NCI-H1092 (cell line): ENCODE measurements at places on chromosomes 1 and 21.

GRCh38 chr1:9366298-9366697 lies 73.6 kb downstream of the SPSB1 start:
- no peak for DNase-seq

DNA sequence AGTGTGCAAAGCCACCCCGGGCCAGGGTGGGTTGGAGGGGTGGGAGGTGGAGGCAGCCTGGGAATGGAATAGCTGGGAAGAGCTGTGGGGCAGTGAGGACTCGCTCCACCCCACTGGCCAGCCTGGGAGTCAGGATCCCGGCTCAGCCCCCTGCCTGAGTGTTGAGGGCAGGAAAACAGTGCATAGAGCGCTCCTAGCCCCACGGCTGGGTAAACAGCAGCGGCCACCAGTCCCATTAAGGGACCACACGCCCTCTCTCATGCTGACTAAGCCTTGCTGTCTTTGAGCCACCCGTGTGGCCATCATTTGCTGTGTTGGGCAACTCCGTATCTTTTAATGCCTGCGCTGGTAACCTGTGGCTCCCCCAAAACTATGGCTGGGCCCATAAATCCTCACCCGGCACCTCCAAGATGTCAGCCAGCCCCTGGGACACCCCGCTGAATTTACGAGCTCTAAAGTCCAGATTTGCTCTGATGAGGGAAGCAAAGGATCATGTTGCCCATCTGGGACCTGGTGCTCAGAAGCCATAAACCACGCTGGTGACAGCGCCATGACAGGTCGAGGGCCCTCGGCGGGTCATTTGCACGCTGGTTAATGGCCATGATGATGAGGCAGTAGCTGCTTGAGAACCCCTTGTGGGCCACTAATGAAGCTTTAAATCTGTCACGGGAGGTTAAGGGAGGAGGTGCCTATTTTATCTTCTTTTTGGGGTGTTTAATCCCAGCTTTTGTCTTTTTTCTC lies 34.9 kb downstream of the SYF2 start:
- DNase-seq: peak; percentile 79

DNA sequence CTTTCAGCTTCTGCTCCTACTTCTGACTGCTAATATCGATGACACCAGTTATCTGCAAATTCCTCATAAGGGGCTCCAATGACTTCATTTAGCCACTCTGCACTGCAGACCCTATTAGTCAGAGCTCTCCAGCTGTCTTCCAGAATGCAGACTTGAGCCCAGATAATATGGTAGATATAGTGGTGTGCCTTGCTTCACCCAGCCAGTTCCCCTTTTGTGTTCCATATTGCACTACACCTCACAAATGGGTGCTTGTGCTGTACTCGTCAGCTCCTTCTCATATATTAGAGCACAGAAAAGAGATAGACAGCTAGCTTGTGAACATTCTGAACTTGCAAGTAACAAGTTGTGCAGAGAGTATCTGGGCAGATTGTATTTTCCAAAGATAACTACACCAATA lies 23.7 kb upstream of the COG2 start:
- no peak for DNase-seq

- no peak for DNase-seq
Observed at GRCh38 chr1:39474810-39475209, 16.6 kb upstream of the BMP8A start.

DNA sequence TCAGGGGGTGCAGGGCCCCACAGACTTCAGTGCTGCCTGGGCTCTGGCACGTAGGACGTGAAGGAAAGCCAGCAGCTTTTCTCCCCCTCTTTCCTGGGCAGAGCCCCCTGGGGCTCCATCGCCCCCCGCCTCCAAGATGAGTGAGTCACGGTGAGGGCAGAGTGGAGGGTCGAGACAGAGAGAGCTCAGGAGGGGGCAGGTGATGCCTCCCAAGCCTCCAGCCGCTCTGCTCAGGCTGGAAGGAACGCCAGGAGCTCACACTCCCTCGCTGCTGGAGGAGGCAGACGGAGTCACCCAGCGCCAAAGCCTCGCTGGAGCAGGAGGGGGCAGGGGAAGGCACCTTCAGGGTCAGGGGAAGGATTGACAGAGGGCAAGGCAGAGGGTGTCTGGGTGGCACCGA lies 119.5 kb downstream of the CASZ1 start:
- no peak for DNase-seq

DNA sequence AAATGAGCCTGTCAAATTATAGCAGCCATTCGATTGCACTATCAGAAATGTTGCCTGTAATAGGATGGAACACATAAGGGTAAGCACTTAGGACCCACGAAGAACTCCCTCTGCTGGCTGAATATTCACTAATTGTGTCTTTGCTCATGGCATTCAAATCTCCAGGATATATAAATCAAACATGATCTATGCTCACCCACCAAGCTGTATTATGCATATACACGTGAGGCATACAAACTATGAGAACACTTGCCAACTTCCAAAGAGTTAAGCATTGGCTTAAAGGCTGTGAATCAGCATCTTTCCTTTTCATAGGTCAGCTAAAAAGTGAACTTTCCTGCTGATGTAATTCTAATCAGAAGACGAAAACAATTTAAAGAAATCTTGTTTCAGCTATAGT lies 34.5 kb downstream of the TMPRSS15 start:
- DNase-seq: peak; percentile 44

- no peak for DNase-seq
Observed at GRCh38 chr1:9356021-9356420, 63.3 kb downstream of the SPSB1 start.

GRCh38 chr1:54577612-54578011 lies 29.6 kb downstream of the ACOT11 start:
- no peak for DNase-seq

DNA sequence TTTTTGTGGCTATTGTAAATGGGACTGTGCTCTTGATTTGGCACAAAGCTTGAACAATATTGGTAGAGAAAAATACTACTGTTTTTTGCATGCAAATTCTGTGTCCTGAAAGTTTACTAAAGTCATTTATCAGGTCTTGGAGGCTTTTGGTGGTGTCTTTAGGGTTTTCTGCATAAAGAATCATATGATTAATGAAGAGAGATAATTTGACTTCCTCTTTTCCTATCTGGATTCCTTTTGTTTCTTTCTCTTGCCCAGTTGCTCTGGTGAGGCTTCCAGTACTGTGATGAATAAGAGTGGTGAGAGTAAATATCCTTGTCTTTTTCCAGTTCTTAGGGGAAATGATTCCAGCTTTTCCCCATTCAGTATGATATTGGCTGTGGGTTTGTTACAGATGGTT lies 1166.7 kb downstream of the NCAM2 start:
- DNase-seq: no peak

GRCh38 chr1:8814865-8815264 lies 2.6 kb downstream of the RERE start:
- peak; percentile 26 for DNase-seq

- no peak for DNase-seq
Observed at GRCh38 chr1:168088511-168089325, 48.0 kb downstream of the GPR161 start.

DNA sequence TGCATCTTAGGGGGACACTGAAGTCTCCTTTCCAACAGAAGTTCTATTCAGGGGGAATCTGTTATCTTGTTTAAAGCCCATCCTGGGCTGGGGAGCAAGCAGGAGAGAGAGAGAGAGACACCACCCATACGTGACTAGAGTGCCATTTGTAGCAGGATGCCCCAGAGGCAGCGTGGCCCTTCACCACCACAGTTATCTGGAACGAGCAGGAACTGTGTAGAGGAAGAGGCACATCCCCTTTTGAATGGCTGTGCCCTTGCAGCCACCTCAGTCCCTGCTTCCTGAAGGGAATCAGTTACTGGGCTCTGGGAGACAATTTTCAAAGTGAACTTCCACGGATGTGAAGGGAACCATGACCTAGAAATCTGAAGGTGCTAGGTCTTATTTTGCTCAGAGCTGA lies 19.4 kb upstream of the LAMTOR5 start:
- DNase-seq: no peak

DNA sequence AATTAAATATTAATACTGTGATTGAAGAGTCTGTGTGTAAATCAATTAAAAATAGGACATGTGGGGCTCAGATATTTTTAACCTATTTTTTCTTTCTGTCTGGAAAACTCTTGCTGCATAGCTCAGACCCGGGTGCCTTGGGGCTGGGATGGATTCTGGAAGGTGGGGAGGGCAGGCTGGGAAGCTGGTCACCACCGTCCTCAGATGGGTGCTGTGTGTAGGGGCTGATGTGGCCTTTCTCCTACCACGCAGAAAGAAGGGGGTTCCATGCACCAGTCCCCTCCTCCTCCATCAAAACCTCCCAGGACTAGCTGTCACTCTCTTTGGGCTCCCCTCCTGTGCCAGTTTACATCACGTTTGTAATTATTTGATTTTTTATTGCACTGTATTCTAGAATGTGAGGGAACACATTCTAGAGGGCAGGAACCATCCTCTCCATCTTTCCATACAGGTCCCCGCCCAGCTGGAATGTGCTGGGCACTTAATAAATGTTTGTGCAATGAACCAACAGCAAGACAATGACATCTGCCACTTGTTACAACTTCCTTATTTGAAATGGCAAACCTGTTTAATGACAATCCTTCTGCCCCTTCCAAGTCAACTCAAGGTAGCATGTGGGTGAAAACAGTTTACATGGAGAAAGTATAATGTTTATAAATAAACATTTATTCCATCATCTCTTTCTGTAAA lies 104.3 kb downstream of the EDEM3 start:
- DNase-seq: no peak

GRCh38 chr1:232138044-232138443 lies 491.9 kb downstream of the SIPA1L2 start:
- no peak for DNase-seq

GRCh38 chr1:226588484-226588883 lies 39.9 kb downstream of the STUM start:
- DNase-seq: no peak

DNA sequence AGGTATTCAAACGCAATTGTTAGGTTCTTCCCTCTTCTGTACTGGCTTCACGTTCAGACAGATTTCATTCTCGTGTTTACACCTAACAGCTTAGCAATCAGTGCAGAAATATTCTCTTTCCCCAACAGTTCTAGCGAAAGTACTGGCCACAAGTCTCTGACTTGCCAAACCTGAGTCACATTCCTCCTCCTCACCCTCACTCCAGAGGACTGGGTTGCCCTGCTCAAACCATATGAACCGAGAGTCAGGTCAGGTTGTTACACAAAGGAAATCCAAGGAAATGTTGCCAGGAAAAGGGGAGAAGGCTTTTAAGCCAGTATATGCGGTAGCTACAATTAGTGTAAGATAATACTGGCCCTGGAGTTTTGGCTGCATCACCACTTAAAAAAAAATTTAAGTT lies 282.5 kb downstream of the RGS7 start:
- no peak for DNase-seq

DNA sequence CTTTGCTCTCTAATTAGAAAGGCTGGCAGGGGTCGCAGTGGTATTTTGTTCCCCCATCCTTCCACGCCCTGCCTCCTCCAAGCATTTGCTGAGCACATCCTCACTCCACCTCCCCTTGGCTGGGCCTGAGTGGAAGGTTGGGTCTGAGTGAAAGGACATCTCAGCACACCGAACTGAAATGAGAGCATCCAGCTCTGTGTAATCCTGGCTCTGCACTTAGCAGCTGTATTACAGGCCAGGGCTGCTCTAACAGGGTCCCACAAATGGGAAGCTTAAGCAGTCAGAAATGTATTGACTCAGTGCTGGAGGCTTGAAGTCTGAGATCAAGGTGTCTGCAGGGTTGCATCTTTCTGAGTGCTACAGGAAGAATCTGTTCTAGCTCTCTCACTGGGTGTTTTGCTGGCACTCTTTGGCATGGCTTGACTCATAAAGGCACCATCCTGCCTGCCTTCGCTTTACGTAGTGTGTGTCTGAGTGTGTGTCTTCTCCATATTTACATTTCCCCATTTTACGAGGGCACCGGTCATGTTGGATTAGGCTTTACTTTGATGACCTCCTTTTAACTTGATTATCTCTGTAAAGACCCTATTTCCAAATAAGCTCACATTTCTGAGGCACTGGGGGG lies 48.5 kb upstream of the IGSF21 start:
- no peak for DNase-seq

DNA sequence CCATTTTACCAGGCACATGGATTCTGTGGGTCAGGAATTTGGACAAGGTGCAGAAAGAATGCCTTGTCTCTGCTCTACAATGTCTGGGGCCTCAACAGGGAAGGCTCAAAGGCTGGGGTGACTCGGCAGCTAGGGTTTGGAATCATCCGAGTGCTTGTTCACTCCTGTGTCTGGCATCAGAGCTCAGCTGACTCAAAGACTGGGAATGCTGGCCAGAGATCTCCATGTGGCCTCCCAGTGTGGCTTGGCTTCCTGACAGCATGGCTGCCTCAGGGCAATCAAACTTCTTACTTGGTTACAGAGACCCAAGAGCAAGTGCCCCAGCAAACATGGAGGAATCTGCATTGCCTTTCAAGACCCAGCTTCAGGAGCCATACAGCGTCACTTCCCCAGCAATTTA lies 110.5 kb downstream of the TOMM20 start:
- DNase-seq: no peak

DNA sequence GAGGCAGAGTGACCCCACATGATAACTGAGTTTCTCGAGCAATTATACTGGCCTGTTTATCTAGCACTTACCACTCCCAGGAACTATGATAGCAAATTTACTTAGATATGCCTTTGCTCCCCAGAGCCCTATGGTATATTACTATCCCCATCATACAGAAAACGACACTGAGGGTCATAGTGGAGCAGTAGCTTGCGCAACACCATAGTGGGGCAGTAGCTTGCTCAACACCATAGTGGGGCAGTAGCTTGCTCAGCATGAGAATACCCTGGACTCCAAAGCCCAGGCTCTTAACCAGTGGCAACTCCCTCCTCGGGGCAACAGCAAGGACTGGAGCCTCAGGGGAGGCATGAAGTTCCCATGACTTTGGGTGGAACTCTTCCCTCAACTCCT lies 211.9 kb downstream of the NPHP4 start:
- DNase-seq: no peak

- DNase-seq: no peak
Observed at GRCh38 chr21:37546949-37547614, 180.5 kb downstream of the DYRK1A start.

GRCh38 chr1:185439727-185440415 lies 122.8 kb upstream of the IVNS1ABP start:
- DNase-seq: no peak
